ENCODE measurements at places on chromosomes 3 and 15.

GRCh38 chr15:82047453-82048400, 1.9 kb upstream of the MEX3B start:
- no peak for DNase-seq

GRCh38 chr3:193905541-193906396, 230.2 kb upstream of the HES1 start:
- no peak for DNase-seq

DNA sequence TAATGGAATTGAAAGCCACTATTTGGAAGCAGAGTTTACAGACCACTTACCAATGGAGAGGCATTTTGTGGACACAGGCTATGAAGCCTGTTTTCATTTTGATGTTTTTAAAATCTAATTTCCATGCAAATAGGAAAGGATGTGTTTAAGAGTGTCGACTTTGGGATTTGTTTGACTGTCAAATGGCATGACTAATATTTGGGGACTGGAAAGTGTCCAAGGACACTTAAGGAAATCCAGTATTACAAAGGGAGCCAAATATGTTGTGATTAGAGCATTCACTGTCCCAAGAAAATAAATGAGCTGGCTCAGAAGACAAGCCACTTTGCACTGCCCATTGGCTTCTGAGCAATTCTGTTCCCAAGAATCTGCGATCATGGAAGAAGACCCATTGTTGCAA, 34.0 kb upstream of the SLC6A11 start:
- no peak for DNase-seq

DNA sequence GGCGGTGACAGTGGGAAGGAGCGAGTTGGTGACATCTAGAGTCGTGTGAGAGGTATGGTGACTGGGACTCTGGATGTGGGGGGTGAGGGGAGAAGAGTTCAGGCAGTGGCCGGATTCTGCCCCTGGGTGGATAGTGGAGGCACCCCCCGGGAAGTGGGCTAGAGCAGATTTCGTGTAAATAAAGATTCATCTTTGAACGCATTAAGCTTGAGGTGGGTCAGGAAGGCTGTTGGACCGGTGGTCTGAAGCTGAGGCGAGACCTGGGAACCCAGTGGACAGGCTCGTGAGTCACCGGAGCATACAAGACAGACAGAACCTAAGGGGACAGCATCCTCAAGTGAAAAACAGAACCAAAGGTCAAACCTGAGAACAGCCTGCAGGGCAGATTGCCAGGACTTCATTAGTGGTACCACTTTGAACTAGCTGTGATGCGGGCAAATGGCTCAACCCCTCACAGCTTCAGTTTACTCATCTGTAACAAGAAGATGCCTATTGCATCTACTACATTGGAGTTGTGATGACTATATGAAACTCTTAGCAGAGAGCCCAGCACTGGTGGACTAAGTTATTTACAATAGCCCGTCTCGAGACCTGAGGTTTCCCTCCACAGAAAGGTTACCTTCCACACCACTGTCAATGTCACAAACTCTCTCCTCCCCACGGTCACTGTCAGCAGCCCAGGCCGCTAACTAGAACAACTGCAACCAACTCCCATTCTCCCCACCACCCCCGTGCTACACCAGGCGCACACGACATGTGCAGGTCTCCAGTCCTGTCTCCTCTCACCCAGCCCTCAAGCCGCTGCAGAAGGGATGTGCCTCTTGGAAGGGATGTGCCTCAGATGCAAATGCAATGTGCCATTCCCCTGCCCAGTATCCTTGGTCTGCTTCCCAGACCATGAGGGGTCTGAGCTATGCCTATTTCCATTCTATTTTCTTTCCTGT, 901 bp upstream of the CLN6 start:
- DNase-seq, result no peak

DNA sequence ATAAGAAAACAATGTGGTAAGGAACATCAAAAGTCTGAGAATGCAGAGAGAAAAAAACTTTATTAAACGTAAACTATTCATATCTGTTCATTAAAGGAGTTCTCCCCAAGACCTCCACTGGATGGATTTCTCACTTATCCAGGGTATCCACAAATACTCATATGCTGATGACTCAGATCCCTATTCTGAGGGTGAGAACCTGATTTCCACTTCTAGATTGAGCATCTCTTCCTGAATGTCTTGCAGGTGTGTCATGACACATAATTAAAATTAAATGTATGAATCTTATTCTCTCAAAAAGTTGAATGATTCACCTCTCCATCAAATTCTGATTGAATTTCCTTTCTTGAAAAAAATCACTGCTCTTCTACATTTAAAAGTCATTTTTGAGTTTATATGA, 199.9 kb downstream of the MFSD1 start:
- DNase-seq, result no peak

GRCh38 chr3:122235147-122235546, 51.7 kb downstream of the CASR start:
- no peak for DNase-seq

- DNase-seq, result no peak
Measured at GRCh38 chr3:64158334-64158733, 66.9 kb downstream of the PRICKLE2 start.

GRCh38 chr15:33788906-33789540, 179.3 kb upstream of the CHRM5 start:
- DNase-seq, result no peak

GRCh38 chr3:14533457-14533958, 6.6 kb downstream of the GRIP2 start:
- DNase-seq, result no peak

GRCh38 chr15:51652084-51652668, 29.1 kb upstream of the SCG3 start:
- no peak for DNase-seq

- DNase-seq, result peak; percentile 26
Measured at GRCh38 chr3:56593455-56594158, 36.6 kb downstream of the CCDC66 start.

DNA sequence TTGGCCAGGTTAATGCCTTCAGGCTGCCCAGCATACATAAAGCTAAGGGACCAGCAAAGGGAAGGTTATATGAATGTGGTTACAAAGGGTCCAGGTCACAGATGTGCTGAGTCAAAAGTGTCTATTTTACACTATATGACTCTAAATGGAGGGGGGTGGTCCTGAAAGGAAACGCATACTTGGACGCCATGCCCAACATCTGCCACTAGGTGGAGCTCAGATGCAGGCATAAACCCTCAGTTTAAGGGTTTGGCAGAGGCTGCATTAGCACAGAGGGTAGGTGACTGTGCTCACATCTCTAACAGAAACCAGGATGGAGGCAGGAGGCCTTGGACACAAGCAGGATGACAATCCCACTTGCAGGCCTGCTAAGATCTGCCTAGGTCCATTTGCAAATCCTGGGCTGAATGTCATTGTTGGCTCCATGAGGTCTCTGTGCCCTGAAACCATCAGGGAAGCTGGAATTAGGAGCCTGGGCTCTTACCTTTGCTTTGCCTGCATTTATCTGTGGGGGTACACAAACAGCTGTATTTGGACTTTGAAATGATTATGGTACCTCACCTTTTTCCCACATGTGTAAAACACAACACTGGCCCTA, 55.8 kb downstream of the ZNF621 start:
- peak; percentile 40 for DNase-seq

- DNase-seq, result no peak
Measured at GRCh38 chr3:60366486-60366885, 884.8 kb downstream of the FHIT start.

- DNase-seq, result no peak
Measured at GRCh38 chr3:182469086-182469485, 324.2 kb upstream of the ATP11B start.

- no peak for DNase-seq
Measured at GRCh38 chr15:87648278-87648677, 608.3 kb downstream of the NTRK3 start.

GRCh38 chr3:73695841-73696240, 71.1 kb upstream of the PDZRN3 start:
- no peak for DNase-seq

- no peak for DNase-seq
Measured at GRCh38 chr3:143529018-143529478, 319.2 kb downstream of the SLC9A9 start.

DNA sequence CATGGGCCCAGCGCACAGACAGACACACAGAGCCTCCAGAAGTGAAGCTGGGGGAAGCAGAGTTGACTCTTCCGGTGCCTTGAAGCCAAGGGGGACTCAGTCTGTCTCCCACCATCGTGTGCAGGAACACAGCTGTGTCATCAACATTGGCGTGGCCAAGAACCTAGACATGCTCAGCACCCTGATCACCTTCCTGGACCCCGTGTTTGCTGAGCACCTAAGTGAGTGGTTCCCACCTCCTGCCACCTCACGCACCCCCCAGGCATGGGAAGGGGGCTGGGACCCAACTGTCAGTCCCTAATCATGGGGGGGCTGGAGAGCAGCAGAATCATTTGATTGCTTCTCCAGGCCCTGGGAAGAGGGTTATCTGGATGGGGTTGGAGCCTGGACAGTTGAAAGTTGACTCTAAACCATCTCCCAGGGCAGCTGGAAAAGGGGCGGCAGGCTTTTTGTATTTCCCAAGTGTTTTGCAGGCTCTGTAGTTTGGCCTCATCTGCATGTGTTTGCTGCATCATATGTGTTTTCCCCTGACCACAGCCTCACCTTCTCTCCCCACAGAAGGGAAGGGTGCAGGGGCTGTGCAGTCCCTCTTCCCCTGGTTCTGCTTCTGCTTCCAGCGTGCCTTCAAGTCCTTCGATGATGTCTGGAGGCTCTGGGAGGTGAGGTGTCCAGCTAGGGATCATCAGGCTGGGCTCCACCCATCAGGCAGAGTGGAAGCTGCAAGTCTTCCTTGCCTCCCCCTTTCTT, 12.8 kb downstream of the TBC1D21 start:
- no peak for DNase-seq

DNA sequence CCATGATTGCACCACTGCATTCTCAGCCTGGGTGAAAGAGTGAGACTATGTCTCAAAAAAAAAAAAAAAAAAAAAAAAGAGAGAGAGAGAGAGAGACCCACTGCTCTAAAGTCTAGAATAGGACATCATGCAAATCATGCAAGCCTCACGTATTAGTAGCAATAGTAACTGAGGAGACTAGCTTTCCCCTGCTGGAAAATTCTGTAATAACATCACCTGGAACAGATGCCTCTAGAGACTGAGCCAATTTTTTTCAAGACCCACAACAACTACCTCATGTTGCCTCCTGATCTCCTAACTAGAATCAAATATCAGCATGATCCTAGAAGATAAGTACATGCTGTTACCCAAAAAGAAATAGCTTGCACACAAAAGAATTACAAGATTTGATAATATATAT, 461.9 kb downstream of the AGBL1 start:
- no peak for DNase-seq

DNA sequence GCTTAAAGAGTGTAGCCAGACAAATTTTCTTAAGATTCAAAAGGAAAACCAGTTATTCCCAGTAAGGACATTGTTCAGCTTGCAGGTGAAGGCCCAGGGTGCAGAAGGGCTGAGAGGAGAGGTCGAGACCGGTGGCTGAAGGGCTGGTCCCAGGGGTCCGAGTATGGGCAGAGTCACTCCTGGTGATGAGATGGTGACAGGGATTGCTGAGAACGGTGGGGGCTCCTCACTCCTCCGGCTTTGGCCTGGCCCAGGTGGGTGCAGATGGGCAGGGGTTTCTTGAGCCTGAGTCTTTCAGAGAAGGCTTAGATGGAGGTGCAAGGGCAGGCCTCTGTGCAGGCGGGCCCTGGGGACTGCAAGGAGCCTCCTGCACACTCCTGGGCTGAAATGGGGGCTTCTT, 56.2 kb downstream of the ZNF445 start:
- no peak for DNase-seq

- DNase-seq, result no peak
Measured at GRCh38 chr3:49352890-49353421, 5.2 kb downstream of the GPX1 start.

DNA sequence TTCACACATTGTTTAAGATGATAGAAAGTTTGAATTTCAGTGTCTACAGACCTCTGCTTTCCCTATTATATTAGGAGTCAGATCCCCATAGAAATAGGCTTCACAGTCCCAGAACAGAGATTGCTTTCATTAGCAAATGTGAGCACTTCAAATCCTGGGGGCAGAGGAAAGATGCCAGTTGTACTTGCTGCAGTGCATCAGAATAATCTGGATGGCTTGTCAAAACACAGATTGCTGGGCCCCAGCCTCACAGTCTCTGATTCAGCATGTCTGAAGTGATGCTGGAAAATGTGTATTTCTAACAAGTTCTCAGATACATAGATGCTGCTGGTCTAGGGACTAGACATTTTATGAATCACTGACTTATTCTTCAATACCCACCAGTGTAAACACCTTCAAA, 375.2 kb downstream of the FGF12 start:
- DNase-seq, result no peak

DNA sequence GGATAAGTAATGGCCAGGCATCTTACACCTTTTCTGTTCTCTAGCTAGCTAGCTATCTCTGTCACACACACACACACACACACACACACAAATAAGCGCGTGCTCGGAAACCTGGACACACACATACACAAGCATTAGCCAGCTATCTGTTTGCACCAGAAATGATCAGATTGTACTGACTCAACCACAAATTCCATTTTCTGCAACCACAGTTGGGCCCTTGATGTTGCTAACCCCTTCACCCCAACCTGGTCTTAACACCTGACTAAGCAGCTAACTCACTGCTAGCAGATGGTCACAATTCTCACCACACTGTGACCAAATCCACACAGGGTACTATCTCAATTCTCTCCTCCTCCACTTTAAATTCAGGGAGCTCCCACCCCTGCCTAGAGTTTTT, 183.0 kb upstream of the THBS1 start:
- DNase-seq, result no peak

DNA sequence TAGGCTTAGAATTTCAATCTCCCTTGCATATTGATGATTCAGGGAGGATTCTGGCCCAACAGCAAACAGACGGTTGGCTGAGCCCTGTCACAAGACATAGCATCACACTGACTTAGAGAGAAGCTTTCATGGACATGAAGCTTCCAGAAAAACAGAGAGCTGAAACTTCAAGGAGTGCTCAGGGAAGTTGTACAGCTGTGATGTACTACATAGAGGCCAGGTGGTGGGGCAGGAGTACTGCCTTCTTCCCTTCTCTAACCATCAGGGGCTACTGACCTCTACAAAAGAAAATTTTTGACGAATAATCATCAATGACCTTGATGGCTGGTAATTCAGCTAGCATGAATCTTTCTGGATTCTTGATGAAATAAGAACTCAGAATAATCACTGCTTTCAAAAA, 378.5 kb downstream of the ERC2 start:
- no peak for DNase-seq

DNA sequence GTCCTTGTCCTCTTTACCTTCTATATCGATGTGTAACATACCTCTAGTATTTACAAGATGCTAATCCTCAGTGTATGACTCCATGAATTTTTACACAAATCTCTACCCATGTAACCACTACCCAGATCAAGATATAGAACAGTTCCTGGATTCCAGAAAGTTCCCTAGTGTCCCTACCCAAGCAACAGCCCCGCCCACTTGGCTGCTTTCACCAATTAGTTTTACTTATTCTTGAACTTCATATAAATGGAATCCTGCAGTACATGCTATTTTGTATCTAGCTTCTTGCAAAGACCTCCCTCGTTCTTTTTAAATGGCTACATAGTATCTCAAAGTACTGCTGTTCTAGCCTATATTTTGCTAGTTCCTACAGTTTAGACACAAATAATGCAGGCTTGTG, 33.0 kb downstream of the CD276 start:
- no peak for DNase-seq

GRCh38 chr3:175255698-175256097, 396.6 kb downstream of the NAALADL2 start:
- DNase-seq, result no peak

All from activated CD4-positive, alpha-beta T cell treated with anti-CD3 and anti-CD28 coated beads for 1 hour (primary cell).